ENCODE measurements at places on chromosomes 6 and 20.
A peak's percentile ranks its signal among the peaks of the same experiment; 100 is the strongest.

DNA sequence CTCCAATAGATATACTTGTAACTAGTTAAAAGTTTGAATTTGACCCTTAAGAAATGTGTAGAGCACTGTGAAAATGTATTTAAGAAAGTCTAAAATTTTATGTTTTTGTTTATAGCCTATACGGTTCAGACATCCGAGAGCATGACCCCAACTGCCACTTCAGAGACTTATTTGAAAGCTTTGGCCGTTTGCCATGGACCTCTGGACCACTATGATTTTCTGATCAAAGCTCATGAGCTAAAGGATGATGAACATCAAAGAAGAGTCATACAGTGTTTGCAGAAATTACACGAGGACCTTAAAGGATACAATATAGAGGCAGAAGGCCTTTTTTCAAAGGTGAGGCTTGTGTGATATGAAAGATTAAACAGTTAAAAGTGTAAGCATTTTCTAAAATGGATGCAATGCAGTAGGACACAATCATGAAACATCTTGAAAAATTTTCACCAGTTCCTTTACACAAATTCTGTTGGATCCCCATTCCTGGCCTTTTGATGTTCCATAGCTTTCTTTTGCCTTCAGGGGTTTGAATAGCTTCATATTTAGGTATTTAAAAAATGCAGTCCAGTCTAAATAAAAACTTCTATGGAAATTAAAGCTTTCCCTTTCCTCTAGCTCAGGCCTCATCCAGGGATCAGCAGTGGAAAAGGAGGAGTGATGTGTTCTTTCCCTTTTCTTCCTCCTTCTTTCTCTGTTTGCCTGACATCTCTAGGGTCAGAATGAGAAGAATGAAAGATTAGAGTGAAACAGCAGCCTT is 29.0 kb downstream of the AFG1L start:
- DNase-seq = no peak

- no peak for DNase-seq
Measured at GRCh38 chr6:20681243-20681684, 147.0 kb downstream of the CDKAL1 start.

GRCh38 chr20:32674362-32674789 is 635 bp upstream of the C20orf203 start:
- DNase-seq = peak; percentile 77

DNA sequence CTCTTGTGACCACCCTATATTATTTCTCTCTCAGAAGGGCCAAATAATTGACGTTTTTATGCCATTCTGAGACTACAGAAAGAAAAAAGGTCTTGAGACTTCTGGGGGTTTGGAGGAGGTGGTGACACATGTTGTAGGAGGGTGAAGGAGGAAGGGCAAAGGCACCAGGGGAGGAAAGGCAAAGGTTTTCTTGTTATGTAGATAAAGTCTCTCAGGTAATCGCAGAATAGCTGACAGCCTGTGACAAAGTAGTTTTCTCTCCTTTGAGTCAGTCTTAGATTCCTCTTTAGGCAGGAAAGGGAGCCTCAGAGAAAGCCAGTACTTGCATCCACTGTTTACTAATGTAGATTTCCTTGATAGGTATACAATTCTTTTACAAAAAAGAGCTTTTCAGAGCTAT is 23.6 kb downstream of the OR2B2 start:
- DNase-seq = no peak

DNA sequence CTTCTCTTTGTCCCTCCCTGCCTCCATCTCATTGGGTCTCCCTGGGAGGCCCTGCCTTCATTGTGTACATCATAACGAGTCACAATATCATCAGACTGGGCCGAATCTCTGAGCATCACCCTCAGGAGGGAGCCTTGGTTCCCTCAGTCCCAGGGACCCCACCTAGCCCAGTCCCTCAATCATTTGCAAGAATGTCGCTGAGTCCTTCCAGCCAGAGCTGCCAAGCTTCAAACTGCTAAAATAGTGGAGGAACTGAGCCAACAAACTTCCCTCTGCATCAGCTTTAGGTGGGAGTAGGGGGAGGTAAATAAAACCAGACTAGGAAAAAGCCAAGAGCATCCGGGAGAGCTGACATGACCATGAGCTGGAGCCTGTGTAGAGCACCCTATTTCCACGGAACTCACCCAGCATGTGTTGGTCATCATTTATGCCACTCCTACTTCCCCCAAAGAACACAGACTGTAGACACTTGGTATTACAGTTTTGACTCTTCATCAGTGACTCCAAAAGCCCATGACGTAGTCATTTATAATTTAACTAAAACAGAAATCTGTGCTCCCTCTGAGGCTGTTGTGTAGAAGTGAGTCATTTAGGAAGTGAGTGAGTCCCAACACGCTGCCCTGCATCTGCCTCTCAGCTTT is 28.8 kb upstream of the IL17A start:
- peak; percentile 48 for DNase-seq

GRCh38 chr6:15527838-15528617 is 134.8 kb downstream of the DTNBP1 start:
- no peak for DNase-seq

GRCh38 chr6:26459023-26459810 is 1.5 kb downstream of the BTN2A1 start:
- DNase-seq = no peak

- DNase-seq = no peak
Measured at GRCh38 chr6:136921381-136921935, 643 bp upstream of the SLC35D3 start.
